Stimulated activated CD8-positive, alpha-beta memory T cell treated with anti-CD3 and anti-CD28 coated beads, Interleukin-7, amount 100 ng/mL, for 1 hour (primary cell): ENCODE measurements at places on chromosomes 7 and 10.

GRCh38 chr7:92432299-92432946, 14.9 kb upstream of the GATAD1 start:
- no peak for DNase-seq

DNA sequence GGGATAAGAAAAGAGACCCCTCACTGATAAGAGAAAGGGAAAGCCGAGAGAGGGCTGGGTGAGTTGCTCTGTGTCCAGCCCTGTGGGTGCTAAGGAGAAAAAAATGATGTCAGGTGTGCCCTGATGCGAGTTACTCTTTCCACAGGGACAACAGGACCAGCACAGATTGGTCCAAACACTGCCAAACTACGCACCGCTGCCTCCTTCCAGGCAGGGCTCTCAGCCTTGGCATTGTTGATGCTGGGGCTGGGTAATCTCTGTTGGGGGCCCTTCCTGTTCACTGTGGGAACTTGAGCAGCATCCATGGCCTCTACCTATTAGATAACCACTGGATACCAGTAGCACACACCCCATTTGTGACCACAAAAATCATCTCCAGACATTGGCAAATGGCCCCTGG, 10.3 kb upstream of the ATP6V0E2 start:
- no peak for DNase-seq

- DNase-seq, result no peak
Observed at GRCh38 chr10:10530313-10530712, 487.4 kb upstream of the CELF2 start.

- DNase-seq, result no peak
Observed at GRCh38 chr10:112308125-112308502, 24.9 kb downstream of the TECTB start.

GRCh38 chr7:71784180-71784579, 628.0 kb downstream of the CALN1 start:
- no peak for DNase-seq

- no peak for DNase-seq
Observed at GRCh38 chr10:117804470-117805011, 242.2 kb downstream of the RAB11FIP2 start.
